Activated CD8-positive, alpha-beta memory T cell treated with anti-CD3 and anti-CD28 coated beads for 1 hour (primary cell): ENCODE measurements at places on chromosomes 4 and X.

- no peak for DNase-seq
Observed at GRCh38 chr4:5112333-5113095, 61.2 kb downstream of the STK32B start.

DNA sequence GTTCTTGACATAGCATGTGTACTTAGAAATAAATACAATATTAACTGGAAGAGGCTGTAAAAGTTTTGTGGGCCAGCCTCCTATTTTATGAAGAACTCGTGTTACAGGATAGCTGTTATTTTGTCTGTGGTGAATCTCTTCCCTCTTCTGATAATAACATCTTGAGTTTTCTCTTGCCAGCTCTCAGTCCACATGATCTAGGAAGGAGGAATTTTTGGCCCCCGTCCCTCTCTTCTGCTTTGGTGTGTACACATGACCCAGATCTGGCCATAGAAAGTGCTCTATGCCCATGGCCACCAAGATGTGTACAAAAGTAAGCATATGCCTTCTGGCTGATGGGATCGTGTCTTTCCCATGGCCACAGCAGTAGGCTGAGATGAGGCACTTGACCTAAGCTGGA lies 108.0 kb upstream of the LEF1 start:
- DNase-seq, result no peak

DNA sequence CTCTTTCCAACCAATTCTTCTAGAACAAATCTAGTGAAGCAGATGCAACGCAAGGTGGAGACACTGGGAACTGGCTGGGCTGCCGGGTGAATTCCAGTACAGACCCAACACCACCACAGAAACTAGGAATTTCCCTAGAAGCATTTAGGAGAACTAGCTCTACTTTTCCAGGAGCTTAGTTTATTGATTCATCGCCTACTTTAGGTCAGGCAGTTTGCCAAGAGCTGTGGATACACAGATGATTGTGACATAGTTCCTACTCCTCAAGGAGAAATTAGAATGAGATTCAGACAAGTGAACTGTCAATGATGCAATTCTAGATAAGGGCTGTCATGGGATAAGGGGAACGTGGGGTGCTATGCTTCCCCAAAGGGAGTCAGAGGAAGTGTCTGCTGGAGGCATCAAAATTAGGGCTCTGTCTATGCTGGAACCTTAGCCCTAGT lies 350.0 kb downstream of the CAMK2D start:
- no peak for DNase-seq

DNA sequence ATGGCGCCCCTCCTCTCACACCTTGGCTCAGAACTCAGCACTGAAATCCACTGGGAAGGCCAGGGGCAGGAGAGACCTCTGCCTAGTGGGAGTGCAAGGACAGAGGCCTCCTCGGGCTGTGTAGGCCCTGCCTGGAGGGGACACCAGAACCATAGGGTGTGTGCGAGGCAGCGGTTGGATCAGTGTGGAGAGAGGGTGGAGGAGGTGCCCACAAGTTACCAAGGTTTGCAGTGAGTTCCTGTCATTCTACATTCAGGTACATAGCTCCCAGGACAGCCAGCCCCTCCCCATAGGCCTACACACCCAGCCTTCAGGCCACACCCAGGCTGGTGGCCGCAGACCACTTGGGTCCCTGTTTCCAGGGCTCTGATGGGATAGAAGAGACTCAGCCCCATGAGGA lies 19.2 kb upstream of the SPON2 start:
- DNase-seq, result no peak

DNA sequence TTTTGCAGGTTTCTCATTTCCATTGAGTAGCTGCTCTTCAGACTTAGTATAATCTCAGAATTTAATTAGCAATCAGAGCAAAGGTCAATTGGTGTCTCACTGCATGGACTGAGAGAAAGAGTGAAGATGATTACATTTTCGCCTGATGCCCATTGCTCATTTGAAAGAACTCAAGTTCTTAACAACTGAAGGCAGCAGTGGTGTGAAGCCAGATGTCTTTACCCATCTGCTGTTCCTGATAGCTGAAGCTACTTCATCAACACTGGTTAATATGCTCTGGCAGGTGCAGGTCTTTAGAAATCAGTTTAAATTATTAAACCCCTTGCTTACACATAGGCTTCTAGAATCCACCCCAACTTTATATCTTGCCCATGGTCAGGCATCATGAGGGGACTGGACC lies 64.5 kb upstream of the FRAS1 start:
- DNase-seq, result no peak

GRCh38 chrX:150119323-150119722 lies 181.0 kb upstream of the EOLA2 start:
- DNase-seq, result no peak

DNA sequence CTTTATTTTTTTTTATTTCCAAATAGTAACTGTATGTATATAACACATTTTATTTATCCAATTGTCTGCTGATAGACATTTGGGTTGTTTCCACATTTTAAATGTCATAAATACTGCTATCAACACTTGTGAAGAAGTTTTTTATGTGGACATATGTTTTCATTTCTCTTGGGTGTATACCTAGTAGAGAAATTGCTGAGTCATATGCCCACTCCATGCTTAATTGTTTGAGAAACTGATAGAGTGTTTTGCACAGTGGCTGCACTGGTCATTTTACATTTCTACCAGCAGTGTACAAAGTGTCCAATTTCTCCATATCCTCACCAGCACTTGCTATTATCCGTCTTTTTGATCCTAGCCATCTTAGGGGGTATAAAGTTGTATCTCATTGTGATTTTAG lies 567.8 kb downstream of the GBA3 start:
- no peak for DNase-seq

DNA sequence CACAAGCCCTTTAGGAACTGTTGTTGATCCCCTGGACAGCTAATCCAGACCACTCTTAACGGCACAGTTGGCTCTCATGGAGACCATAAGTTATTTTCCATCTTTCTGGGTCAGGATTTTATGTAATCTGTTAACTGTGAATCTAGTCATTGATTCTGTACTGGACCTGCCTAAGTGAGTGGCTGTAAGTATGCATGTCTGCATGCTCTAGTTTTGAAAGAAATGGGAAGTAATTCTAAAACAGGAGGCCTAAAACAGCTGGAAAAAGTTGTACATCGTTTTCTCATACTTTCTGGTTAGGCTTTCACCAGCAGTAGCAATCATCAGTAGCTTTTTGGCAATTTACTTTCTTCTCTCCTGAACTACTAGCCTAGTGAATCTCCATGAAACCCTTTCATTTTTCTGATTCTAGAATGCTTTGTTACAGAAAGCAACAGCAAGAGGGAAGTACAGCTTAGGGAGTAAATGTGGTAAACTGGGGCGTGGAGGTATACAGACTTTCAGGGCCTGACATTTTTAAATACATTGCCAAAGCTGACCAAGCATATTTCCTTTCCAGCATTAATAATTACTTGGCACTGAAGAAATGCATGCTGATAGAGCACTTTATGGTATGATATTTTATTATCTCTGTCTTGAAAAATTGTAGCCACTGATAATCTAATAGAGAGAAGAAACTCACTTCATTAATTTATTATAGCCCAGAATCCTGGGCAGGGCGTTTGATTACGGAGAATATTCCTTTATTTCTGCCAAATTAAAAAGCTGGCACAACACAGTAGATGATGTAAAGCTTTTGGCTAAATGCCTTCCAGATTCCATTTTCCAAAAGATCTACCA lies 202.7 kb downstream of the BANK1 start:
- DNase-seq, result no peak
